Neural progenitor cell (in vitro differentiated cells): ENCODE measurements at places on chromosomes 5 and 9. TPM values are rescaled to one million over a fixed set of nuclear protein-coding genes. Genes with fewer than 3 reads are reported as not detected.
A peak's percentile ranks its signal among the peaks of the same experiment; 100 is the strongest.

- peak overlapping the region; percentile 82 for H3K27ac ChIP-seq
- H3K4me3 ChIP-seq, result peak overlapping the region; percentile 58
- H3K4me1 ChIP-seq, result peaks cover 11% of the 10 kb centered on the region
- no peaks in the 10 kb centered on the region for H3K27me3 ChIP-seq
- DNase-seq, result no peak
- no peaks in the 10 kb centered on the region for H3K36me3 ChIP-seq
Observed at GRCh38 chr5:119071561-119071995, 691 bp downstream of the DMXL1 start.

DNA sequence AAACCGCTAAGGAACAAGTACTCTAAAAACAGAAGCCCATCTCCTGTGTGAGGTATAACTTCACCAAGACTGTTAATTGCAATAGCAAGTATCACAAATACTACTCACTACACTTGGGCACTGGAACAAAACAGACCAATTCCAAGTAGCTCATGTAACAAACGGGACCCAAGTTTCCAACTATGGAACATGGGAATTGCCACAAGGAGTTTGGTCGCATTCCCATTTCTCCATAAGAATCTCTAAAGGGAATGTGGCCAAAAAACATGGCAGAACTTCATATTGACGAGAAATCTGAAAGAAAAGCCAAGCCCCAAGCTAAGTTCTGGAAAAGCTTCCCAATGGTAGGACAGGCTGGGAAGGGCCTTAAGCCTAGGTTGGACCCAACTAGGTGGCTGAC lies 162.5 kb downstream of the MAPKAP1 start:
- H3K4me3 ChIP-seq, result no peak overlapping the region
- H3K27me3 ChIP-seq, result no peaks in the 10 kb centered on the region
- H3K36me3 ChIP-seq, result no peaks in the 10 kb centered on the region
- no peak overlapping the region for H3K27ac ChIP-seq
- no peak for DNase-seq
- H3K4me1 ChIP-seq, result peaks cover 20% of the 10 kb centered on the region

ASPN gene
- not detected in 2 replicates for total RNA-seq

- peaks cover 12% of the 10 kb centered on the region for H3K4me1 ChIP-seq
- peaks cover 96% of the 10 kb centered on the region for H3K27me3 ChIP-seq
- peak overlapping the region; percentile 55 for H3K4me3 ChIP-seq
- no peak overlapping the region for H3K27ac ChIP-seq
Observed at GRCh38 chr9:124040935-124041816, 29.6 kb downstream of the LHX2 start.

DNA sequence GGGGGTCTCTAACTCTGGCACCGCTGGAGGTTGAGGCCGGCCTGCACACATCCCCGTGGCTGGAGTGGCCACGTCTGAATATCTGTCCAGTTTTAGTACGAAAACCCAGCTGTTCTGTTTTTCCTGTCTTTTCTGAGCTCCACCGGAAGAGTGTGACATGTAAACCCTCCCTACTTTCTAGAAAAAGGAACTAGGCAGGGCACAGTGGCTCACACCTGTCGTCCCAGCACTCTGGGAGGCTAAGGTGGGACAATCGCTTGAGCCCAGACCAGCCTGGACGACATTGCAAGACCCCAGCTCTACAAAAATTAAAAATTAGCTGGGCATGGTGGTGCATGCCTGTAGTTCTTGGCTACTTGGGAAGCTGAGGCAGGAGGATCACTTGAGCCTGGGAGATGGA lies 8.2 kb upstream of the PHYKPL start:
- no peaks in the 10 kb centered on the region for H3K4me1 ChIP-seq
- DNase-seq, result no peak
- no peak overlapping the region for H3K27ac ChIP-seq
- no peaks in the 10 kb centered on the region for H3K27me3 ChIP-seq
- H3K36me3 ChIP-seq, result no peaks in the 10 kb centered on the region

DNA sequence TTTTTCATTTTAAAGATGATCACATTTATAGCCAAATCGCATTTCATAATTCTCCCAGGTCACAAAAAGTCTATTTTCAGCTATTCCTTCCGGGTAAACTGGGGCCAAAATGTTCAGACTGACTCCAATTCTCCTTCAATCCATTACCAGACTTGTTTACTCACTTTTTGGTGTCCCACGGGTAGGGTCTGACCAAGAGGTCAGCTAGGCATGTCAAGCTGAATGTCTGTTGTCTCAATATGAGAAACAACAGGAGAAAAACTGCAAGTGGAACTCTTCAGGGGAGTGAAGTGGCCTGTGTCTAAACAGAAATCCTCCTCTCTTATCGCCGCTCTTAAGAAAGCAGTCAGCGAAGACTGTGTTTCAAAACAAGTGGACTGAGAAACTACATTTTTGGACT lies 171.3 kb downstream of the APBA1 start:
- peaks cover 12% of the 10 kb centered on the region for H3K4me1 ChIP-seq
- no peaks in the 10 kb centered on the region for H3K36me3 ChIP-seq
- H3K27me3 ChIP-seq, result no peaks in the 10 kb centered on the region
- H3K4me3 ChIP-seq, result no peak overlapping the region
- H3K27ac ChIP-seq, result no peak overlapping the region
- no peak for DNase-seq

GABRB2 gene
- total RNA-seq, result 0.53 and 0.58 TPM in 2 replicates

DNA sequence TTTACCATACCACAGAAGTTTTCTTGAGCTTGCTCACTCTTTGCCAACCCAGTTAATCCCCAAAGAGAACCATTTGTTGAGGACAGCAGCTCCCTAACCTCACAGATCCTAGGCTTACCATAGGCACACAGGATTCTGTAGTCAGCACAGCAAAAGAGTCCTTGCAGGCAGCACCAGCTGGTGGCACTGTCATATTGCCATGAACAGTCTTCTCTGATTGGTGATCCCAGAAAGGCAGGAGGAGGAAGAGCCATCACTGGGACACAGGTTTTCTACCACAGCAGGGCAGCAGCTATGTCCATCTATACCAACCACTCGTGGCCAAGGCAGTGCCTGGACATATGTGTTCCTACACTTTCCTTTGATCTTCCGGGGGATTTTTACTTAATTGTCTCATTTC lies 297.1 kb upstream of the CD180 start:
- no peak overlapping the region for H3K27ac ChIP-seq
- H3K4me1 ChIP-seq, result no peaks in the 10 kb centered on the region
- DNase-seq, result peak; percentile 54
- no peak overlapping the region for H3K4me3 ChIP-seq
- no peaks in the 10 kb centered on the region for H3K27me3 ChIP-seq
- no peaks in the 10 kb centered on the region for H3K36me3 ChIP-seq

- no peaks in the 10 kb centered on the region for H3K36me3 ChIP-seq
- no peaks in the 10 kb centered on the region for H3K27me3 ChIP-seq
- no peak for DNase-seq
- H3K4me1 ChIP-seq, result peaks cover 2% of the 10 kb centered on the region
- H3K27ac ChIP-seq, result no peak overlapping the region
Observed at GRCh38 chr5:106094839-106095238, 1575.9 kb downstream of the EFNA5 start.

S1PR3 gene
- total RNA-seq, result 21.6 and 29.4 TPM in 2 replicates

DNA sequence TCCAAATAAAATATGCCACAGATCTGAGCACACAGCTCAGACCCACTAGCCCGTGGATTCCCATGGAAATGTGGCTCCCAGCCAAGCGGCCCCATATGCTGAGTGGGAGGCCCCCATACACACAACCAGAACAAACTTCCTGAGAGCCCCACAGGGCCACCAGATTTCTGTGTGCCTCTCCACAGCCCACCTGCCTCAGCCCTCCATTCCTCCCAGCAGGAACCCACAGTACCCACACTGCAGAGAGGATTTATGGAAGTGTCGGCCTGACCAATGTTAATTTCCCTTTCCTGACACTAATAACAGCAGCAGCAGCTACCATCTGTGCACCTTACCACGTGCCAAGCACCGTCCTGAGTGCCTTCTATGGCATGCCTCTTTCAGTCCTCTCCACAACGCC lies 99.3 kb upstream of the SPOCK1 start:
- H3K4me3 ChIP-seq, result no peak overlapping the region
- no peaks in the 10 kb centered on the region for H3K4me1 ChIP-seq
- no peak for DNase-seq
- H3K36me3 ChIP-seq, result no peaks in the 10 kb centered on the region

GRCh38 chr5:133432956-133433532 lies 179.3 kb downstream of the FSTL4 start:
- H3K27me3 ChIP-seq, result no peaks in the 10 kb centered on the region
- H3K27ac ChIP-seq, result no peak overlapping the region
- peaks cover 55% of the 10 kb centered on the region for H3K4me1 ChIP-seq
- DNase-seq, result no peak

GRCh38 chr9:129482521-129483414 lies 138.1 kb downstream of the C9orf50 start:
- peak overlapping the region; percentile 63 for H3K4me3 ChIP-seq
- H3K36me3 ChIP-seq, result no peaks in the 10 kb centered on the region
- DNase-seq, result peak; percentile 74
- H3K27me3 ChIP-seq, result peaks cover 30% of the 10 kb centered on the region
- H3K4me1 ChIP-seq, result peaks cover 49% of the 10 kb centered on the region

DNA sequence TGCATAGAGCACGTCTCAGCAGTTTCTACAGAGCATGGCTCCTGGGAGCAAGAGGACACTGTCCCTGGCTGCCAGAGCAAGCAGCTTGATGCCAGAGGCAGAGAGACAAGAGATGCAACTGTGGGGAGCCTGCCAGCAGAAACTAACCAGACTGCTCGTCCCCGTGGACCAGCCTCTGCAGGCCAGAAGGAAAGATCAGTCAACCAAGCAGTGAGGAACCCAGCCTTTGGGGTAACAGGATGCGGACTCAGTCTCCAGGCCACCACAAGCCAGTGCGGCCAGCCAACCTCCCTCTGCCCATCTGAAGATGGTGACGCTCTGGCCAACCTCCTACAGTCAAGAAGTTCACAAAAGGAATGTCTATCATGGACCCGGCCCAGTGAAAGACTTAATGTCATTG lies 3.7 kb downstream of the SURF4 start:
- H3K4me1 ChIP-seq, result peaks cover 4% of the 10 kb centered on the region
- no peak for DNase-seq
- peaks cover 7% of the 10 kb centered on the region for H3K27me3 ChIP-seq
- H3K4me3 ChIP-seq, result no peak overlapping the region
- H3K27ac ChIP-seq, result no peak overlapping the region

DNA sequence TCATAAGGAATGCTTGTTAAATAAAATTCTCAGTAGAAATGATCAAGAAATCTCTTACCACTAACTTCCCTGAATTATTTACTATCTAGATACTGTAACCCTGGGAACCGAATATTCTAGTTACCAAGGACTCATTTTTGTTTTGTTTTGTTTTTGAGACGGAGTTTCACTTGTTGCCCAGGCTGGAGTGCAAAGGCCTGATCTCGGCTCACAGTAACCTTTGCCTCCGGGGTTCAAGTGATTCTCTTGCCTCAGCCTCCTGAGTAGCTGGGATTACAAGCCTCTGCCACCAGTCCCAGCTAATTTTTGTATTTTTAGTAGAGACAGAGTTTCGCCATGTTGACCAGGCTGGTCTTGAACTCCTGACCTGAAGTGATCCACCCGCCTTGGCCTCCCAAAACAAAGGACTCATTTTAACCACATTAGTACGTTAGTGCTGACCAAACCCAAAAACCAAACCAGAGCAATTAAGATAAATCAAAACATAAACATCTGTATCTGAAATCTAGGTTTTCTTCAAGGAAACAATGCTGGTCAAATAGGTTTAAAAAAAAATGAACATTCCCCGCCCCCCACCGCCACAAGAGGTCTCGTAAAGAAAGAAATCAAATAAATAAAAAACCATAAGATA lies 3.7 kb downstream of the TXN start:
- no peak for DNase-seq
- H3K36me3 ChIP-seq, result peaks cover 4% of the 10 kb centered on the region
- no peak overlapping the region for H3K27ac ChIP-seq
- no peak overlapping the region for H3K4me3 ChIP-seq

- DNase-seq, result no peak
- no peaks in the 10 kb centered on the region for H3K27me3 ChIP-seq
- peak overlapping the region; percentile 53 for H3K27ac ChIP-seq
- H3K36me3 ChIP-seq, result peaks cover 15% of the 10 kb centered on the region
- no peaks in the 10 kb centered on the region for H3K4me1 ChIP-seq
- H3K4me3 ChIP-seq, result no peak overlapping the region
Observed at GRCh38 chr5:37034955-37035354, 158.4 kb downstream of the NIPBL start.

GRCh38 chr5:133618141-133618540 lies 5.8 kb upstream of the FSTL4 start:
- H3K4me3 ChIP-seq, result no peak overlapping the region
- no peaks in the 10 kb centered on the region for H3K36me3 ChIP-seq
- peaks cover 41% of the 10 kb centered on the region for H3K27me3 ChIP-seq
- DNase-seq, result no peak
- no peaks in the 10 kb centered on the region for H3K4me1 ChIP-seq
- no peak overlapping the region for H3K27ac ChIP-seq

- H3K4me1 ChIP-seq, result no peaks in the 10 kb centered on the region
- DNase-seq, result peak; percentile 44
- no peak overlapping the region for H3K27ac ChIP-seq
- no peak overlapping the region for H3K4me3 ChIP-seq
Observed at GRCh38 chr5:32942225-32942989, 231.3 kb downstream of the NPR3 start.

GRCh38 chr5:128303593-128303992 lies 220.0 kb downstream of the SLC12A2 start:
- no peak for DNase-seq
- H3K27ac ChIP-seq, result no peak overlapping the region
- no peaks in the 10 kb centered on the region for H3K27me3 ChIP-seq
- no peaks in the 10 kb centered on the region for H3K4me1 ChIP-seq

PCDHA10 gene
- 8.0 and 11.7 TPM in 2 replicates for total RNA-seq

DNA sequence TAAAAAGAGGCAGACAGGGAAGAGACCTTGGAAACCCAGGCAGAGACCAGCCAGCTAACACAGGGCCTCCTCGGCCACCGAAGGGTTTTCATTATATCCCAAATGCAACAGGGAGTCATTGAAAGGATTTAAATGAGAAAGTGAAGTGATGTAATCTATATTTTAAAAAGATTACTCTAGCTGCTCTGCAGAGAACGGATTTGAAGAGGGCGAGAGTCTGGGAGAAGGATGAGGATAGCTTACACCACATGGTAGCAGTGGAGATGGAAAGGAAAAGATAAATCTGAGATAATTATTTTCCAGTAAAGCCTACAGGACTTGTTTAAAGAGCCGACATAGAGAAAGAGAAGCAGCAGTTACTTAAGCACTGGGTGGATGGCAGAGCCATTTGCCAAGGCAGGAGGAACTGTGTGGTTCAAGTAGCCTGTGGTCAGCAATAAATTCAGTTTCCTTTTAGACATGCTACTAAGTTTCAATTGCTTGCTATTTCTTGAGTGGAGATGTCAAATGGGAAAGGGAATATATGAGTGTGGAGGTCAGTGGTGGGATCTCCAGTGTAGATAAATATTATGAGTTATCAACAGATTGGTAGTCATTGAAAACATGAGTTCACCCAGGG lies 9.3 kb downstream of the FBN2 start:
- H3K27ac ChIP-seq, result no peak overlapping the region
- H3K27me3 ChIP-seq, result no peaks in the 10 kb centered on the region
- H3K36me3 ChIP-seq, result peaks cover 22% of the 10 kb centered on the region
- H3K4me3 ChIP-seq, result no peak overlapping the region

DNA sequence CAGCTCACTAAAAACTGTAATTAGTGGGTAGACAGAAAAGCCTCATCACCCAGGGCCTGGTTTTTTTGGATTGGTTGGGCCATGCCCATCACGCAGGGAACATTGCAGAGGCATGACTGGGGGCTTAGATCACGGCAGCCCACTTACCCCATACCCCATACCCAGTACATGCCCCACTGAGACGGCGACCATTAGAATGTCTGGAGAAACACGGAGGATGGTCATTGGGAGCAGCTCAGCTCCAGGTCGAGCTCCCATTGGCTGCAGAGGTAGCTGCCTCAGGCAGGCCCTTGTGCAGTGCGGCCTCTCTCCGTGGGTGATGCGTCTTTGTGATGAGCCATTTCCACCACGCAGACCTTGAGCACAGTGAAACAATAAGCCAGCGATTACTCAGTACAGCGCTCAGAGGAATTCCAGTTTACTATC lies 204.0 kb downstream of the GADD45G start:
- H3K4me3 ChIP-seq, result no peak overlapping the region
- no peaks in the 10 kb centered on the region for H3K27me3 ChIP-seq
- no peaks in the 10 kb centered on the region for H3K36me3 ChIP-seq

F12 gene
- total RNA-seq, result 2.0 TPM in 1 of 2 replicates, not detected in the other
